ENCODE measurements at places on chromosomes 7 and 10.

- DNase-seq: no peak
These were observed 167.4 kb upstream of the PRSS58 start for GRCh38 chr7:142425281-142425680.

DNA sequence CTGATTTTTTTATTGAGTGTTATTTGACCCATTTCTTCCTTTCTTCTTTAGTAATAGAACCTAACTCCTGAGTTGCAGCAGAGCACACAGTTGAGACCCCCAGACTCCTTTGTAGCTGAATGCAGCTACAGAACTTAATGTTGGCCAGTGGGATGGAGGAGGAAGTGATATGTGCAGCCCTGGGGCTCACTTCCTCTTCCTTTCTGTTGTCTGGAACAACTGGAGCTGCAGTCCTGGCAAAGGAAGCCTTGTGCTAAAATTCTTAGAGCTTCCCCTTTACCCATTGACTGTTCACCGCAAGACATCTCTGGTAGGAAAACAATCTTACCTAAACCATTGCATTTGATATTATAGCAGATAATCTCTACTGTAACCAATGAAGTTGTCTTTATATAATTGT lies 86.6 kb downstream of the ITGB8 start:
- no peak for DNase-seq

GRCh38 chr10:33507662-33508425 lies 173.4 kb upstream of the NRP1 start:
- no peak for DNase-seq

GRCh38 chr10:47078393-47079203 lies 167.4 kb downstream of the PTPN20 start:
- DNase-seq: no peak

DNA sequence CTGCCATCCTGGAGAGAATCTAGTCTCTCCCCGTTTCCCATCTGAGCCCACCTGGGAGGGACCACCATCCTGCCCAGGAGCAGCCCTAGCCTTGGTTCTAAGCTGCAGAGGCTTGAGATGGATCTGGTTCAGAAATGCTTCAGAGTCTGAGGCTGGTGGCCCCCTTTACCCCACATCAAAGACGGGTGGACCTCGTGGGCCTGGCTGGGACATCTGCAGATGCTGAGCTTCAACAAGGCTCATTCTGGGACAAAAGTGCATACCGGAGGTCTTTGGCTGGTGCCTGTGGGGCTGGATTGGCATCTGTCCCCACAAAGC lies 4.9 kb upstream of the IRF5 start:
- no peak for DNase-seq

DNA sequence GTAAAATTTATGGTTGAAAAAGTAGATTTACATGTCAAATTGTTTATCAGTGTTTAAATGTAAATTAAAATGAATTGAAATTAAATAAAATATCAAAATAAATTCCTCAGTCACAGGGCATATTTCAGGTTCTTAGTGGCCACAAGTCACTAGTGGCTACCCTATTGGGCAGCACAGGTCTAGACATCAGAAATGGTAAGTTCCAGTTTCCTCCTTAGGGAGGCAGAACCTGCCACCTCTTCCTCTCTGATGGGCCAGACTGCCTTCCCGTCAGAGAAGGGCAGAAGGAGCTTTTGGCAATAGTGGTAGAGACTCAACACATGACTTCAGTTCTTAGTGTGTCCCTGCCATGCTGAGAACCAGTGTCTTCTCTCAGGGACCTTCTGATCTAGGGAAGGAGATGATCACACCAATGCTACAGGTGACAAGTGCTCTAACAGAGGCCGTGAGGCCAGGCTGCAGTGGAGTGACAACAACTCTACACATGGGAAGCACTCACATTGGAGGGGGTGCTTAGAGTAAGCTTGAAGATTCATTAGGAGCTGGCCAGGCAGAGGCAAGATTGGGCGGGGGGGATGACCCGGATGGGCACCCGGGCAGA lies 14.4 kb upstream of the PCBD1 start:
- no peak for DNase-seq

DNA sequence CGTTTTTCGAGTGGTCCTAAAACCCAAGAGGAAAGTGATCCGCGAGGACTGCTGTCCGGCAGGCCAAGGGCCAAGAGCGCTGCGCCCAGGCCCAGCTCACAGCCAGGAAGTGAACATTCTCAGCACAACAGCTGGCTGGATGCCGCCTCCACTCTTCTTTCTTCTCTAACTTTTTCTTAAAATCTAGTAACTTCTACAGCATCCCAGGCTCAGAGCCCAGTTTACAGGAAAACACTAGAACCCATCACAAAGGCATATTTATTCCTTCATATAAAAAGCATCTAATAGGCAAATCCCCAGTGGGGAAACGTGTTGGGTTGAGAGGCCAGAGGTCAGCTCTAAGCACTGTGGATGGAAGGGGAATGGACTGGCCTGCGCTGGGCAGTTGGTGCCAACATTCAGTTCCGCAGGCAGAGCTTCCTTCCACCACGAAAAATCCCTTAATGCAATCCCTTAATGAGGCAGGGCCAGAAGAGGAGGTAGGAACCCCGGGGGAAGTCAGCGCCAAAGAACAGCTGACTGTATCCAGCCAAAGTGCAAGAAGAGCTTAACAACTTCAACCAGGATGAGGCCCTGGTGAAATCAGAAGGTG lies 74.8 kb downstream of the ZRANB1 start:
- no peak for DNase-seq

GRCh38 chr7:22671177-22671879 lies 55.7 kb upstream of the IL6 start:
- DNase-seq: no peak

DNA sequence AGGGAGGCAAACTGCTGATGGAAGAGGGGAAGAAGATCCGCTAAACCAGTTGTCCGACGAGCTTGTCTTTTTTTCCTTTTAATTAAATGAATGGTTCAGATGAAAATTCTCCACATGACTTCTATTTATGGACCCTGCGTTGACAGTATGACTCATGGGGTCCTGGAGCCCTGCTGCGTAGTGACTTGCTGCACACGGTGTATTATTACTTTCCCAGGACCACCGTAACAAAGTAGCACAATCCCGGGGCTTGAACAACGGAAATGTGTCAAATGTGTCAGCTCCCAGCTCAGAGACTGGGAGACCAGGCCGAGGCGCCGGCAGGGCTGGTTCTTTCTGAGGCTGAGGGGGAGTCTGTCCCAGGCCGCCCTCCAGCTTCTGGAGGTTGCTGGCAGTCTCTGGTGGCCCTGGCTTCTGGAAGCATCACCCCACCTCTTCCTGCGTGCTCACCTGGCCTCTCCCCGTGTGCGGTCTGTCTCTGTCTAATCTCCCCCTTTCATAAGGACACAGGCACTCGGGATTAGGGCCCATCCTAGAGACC lies 33.8 kb upstream of the MNX1 start:
- DNase-seq: no peak

DNA sequence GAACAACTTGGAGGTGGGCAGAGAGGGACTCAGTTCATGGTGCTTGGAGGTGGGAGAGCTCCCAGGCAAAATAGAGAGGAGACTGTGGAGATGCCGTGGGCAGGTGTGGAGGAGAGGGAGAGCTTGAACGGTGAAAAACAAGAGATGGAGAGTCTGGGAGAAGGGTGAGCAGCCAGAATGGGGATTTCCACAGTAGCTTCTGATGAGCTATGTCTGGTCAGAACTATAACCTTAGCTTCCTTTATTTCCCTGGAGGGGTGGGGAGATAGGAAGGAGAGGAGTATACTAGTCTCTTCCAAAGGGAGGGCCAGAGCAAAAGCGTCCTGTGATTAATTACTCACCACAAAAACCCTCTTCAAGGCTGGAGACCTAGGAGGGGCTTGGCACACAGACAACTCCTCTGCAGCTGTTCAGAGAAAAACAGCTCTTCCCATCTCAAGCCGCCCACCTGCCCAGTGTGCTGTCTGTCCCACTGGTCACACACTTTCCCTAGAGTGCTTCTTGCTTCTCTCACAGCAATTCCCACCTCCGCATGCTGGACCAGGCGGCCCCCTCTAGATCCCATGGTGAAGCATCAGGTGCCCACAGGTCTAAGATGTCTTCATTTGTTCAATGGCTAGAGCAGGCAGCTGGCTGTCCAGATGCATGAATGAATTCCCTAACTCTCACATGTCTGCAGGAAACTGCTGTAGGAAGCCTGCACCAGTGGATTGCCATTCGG lies 41.9 kb downstream of the TAS2R41 start:
- no peak for DNase-seq

DNA sequence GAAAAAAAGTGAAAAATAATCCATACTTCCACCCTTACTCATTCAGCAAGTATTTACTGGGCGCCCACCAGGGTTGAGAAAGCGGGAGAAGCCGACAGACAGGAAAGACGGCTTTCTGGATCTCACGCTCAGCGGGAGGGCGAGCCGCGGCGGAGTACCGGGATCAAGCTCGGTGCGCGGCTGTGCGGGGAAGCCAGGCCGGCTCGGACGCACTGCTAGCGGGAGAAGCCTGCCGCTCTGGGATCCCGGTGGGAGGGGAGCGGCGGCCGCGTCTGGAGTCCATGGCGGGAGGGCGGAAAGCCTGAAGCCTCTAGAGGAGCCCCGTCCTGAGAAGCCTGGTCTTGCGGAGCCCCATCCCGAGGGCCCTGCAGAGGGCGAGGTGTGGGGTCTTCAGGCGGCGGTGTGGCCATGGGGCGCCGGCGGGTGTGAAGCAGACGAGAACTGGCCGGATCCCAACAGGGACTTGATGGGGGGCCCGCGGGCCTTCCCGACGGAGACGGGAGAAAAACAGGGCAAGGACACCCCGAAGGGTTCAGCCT lies 82.9 kb downstream of the VIPR2 start:
- no peak for DNase-seq

GRCh38 chr7:149477494-149478443 lies 16.9 kb upstream of the ZNF777 start:
- no peak for DNase-seq

- peak; percentile 63 for DNase-seq
These were observed 91.1 kb upstream of the PDGFA start for GRCh38 chr7:610531-611280.

DNA sequence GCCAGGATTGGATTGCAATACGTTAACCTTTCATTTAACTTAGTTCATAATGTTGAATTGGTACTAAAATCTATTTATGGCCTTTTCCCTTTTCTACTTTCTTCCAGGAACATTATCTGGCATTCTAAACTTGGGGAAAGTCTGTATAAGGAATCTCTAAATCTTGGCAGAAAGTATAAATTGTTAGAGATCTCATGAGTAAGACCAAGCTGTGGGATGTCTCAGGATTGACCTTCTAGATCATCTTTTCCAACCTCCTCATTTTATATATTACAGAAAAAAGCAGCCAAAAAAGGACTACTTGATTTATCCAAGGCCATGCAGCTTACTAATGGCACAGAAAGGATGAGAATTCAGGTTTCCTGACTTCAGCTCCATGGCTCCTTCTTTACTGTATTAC lies 598.3 kb downstream of the INHBA start:
- DNase-seq: no peak

DNA sequence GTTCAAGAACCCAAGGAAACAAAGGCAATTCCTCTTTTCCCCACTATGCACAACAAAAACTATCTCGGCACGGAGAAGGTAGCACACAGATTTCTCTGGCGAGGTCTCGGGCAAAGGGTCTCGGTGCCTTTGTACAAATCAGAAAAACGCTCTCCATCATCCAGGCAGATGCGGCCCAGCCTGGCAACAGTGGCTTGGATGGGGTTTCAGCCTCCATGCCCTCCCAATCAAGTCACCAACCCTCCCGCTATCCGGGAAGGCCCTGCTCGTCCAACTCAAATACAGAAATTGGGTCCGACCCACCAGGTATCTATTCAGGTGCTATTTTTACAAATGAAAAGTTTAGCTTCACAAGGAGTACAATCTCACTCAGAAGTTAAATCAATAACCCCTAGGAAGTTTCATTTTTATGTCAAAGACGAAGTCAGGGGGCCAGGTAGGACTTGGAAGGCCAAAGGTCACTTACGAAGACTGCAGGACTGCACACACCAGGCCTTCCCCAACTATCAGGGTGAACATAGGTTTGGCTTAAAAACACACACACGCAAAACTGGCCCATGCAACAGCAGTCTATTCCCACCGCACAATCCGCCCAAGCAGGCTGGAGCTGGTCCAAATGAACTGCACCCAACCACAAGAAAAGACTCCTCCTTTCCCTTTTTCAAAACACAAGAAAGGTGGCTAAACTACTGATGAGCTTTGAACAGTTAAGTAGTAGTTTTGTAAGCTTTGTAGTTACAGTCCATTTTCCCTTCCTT lies 43.0 kb downstream of the GNA12 start:
- DNase-seq: no peak

DNA sequence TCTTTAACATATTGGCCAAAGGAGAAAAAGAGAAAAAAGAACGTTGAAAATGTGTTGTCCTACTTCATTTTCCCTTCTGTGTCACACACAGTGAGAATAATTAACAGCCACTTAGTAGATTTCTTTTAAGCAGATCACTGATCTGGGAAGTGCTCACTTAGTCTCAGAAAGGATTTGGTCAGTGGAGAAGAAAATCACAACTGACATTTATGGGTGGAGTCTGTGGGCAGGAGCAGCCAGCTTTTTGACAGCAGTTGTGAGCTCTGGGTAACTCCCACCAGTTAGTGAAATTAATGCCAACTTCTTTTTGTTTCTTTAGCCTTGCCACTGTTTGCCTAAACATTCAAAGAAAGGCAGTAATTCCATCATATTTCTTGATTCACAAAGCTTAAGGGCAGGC lies 49.7 kb downstream of the CDK14 start:
- no peak for DNase-seq

- no peak for DNase-seq
These were observed 73.3 kb downstream of the C10orf90 start for GRCh38 chr10:126597211-126597610.

GRCh38 chr10:132096863-132097478 lies 31.2 kb downstream of the JAKMIP3 start:
- no peak for DNase-seq

GRCh38 chr10:34015700-34016099 lies 681.2 kb upstream of the NRP1 start:
- DNase-seq: no peak

- no peak for DNase-seq
These were observed 17.1 kb downstream of the GRID1 start for GRCh38 chr10:86349474-86349873.

DNA sequence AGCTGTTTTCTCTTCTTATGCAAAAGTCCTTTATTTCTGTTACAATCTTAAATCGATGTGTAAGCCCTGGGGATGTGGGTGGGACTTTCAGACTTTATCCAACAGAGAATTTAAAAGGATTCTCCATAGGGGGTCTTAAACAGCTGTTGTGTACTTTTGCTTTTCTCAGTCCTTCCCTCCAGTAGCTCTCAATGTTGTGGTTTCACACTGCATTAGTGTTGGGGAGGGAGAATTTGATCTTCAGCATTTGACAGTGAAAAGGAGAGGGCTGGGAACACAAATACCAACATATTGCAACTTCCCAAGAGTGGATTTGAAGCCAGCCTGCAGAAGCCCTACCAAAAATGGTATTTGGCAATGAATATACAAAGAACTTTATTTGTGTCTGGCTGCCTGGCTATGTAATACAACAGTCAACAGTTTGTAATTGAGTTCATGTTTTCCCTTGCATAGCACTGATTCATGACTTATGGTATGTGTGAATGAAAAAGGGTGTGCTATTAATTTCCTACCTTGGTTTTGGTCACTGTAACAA lies 80.1 kb upstream of the CAPZA2 start:
- no peak for DNase-seq

GRCh38 chr7:81195033-81195432 lies 276.2 kb upstream of the SEMA3C start:
- DNase-seq: no peak

GRCh38 chr7:100364480-100364879 lies 6.6 kb downstream of the PILRB start:
- no peak for DNase-seq

GRCh38 chr7:149433124-149433523 lies 27.7 kb downstream of the ZNF777 start:
- no peak for DNase-seq

- no peak for DNase-seq
These were observed 68.0 kb upstream of the LRRC4 start for GRCh38 chr7:128099204-128099671.

- DNase-seq: no peak
These were observed 21.0 kb upstream of the GRB10 start for GRCh38 chr7:50803359-50804337.

Measured in CD4-positive, alpha-beta T cell treated with Interleukin-4 for 4 hours (primary cell).